D341Med (cell line): ENCODE measurements at places on chromosomes 11 and 22.

DNA sequence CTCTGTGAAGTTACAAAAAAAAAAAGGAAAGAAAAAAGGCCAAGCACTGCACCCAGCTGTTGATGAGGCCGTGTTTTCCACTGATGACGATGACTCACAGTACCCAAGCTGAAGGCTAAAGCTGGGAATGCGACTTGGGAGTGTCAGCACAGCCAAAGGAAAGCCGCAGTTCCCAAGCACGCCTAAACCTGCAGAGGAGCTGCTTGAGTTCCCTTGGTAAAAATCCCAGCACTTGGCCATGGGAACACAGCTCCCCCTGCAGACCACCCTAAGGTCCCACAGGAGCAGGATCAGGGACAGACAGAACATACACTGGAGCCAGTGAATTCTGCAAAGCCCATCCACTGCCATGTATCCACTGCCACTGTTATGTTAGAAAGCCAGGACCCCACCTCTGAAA is 39.9 kb downstream of the SERGEF start:
- DNase-seq, result peak; percentile 78

DNA sequence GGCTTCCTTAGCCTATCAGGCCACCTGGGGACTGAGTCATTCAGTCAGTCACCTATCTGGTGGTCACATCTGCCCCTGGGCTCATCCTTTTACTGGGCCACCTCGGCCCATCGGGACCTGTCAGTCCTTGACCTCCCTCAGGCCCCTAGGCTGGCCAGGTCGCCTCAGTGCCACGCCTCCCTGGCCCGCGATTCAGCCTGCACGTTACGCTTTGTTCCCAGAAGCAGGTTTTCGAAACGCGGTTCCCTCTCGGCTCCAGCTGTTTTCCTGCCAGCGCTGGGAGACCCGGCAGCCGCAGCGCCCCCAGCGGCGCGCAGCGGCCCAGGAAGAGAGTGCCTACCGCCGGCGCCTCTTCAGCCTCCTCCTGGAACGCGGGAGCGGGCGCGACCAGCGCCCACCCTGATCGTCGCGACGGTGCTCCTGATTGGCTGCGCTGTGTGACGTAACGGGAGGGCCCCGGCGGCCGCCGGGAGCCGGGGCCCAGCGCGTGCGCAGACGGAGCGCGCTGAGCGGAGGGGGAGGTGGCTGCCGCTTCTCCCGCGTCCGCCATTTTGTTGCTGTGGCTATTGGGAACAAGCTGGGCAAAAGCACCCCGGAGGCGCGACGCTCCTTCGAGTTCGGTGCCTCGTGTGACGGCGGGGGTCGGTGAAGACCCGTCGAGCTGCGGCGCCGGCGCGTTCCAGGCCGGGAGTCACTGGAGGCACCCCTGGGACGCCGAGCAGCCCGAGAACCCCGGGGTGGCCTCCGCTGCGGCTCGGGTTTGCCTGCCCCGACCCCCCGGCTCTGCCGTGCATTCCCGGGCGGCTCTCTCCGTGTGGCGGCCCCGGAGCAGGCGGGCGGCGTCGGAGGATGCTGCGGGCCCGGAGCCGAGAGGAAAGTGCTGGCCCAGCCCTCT is at the start of gene CRKL:
TSS of gene CRKL (plus strand) at position 492 of the 895 bp plus-strand sequence. CDS start 528 bp downstream, outside the sequence.
- peak; percentile 100 for DNase-seq

DNA sequence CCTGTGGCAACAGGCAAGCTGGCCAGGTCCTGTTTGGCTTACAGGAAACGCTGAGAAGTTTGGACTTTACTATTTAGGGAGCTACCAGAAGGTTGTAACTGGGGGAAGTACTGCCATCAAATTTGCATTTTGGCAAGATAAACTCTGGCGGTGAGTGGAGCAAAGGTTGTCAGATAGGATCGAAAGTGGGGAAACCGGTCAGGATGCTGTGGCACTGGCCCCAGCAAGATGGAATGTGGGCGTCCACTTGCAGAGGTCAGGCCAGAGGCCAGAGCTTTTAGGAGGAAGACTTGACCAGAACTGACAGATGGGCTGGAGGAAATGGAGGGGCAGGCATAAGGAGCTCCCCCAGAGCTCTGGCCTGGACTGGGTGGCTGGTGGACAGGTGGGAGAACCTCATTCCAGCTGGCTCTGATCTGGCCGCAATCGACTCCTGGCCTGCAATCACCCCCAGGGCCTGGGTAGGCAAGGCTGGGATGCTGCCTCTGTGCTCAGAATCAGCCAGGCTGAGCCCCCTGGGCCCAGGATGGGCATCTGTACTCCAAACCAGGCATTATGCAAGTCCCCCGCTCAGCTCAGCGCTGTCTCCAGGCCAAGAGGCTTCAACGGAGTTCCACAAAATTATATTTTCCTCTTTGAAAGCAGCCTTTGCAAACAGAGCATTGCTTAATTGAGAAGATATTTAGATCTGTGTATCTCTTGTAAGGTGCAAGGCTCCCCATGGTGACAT is 178.3 kb upstream of the NECTIN1 start:
- peak; percentile 36 for DNase-seq

DNA sequence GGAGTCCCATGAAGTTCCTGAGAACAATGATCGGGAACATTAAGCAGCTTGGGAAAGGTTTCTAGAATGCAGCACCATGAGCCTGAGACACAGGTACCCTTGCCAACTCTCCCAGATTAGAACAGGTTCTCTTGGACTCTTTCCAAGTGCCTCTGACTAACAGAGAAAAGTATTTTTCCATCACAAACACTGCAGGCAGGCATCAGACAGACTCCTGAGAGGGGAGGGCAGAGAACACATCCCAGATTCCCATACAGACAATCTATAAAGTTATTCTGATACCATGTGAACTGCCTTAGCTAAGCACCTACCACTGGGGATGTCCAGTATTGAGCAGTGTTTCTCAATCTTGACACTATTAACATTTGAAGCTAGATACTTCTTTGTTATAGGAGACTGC is 27.3 kb downstream of the SERGEF start:
- no peak for DNase-seq

- DNase-seq, result peak; percentile 14
Observed at GRCh38 chr11:69542314-69543168, 61.1 kb downstream of the LINC01488 start.

DNA sequence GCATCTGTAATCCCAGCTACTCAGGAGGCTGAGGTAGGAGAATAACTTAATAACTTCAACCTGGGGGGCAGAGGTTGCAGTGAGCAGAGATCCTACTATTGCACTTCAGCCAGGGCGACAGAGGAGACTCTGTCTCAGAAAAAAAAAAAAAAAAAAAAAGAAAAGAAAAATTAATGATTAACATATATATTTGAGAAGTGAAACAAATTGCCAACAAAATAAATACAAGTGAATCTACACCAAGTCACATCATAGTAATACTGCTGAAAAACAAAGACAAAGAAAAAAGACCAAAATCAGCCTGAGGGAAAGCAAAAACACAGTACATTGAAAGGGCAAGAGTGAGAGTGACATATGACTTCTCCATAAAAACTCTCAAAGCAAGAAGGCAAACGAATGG is 123.7 kb downstream of the CASP12 start:
- DNase-seq, result no peak

- DNase-seq, result no peak
Observed at GRCh38 chr22:41831383-41831782, 1.5 kb upstream of the SREBF2 start.

- DNase-seq, result peak; percentile 48
Observed at GRCh38 chr11:132099692-132100091, 729.3 kb downstream of the NTM start.

DNA sequence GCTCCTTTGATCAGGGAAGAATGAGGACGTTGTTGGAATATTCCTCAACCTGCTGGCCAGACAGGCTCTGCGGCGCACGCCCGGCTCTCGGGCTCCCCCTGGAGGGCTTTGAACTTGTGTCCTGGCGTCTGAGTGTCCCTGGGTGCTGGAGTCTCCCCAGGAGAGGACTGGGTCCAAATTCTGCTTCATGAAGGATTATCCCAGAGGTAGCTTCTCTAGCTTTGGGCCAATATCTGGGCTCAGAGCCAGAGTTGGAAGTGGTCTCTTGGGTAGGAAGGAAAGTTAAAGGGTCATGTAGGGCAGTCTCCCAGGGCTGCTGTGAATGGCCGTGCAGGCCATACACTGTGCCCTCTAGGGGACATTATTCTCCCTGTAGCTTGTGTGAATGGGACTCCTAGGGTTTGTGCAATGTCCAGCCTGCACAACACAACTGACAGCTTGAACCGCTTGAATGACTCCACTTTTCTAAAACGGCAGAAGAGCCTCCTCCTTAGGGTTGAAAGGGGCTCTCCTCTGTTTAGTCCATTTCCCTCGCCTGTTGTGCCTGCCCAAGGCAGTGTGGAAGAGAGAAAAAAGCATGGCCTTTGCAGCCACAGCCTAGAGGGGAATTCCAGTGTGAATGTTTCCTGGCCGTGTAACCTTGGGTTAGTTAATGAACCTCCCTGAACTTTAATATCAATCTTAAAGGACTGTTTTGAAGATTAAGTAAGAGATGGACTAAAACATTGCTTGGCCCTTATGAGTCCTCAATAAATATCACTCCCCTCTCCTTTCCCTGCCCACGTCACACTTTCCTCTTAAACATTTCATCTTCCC is 111.2 kb upstream of the THY1 start:
- DNase-seq, result peak; percentile 88

- DNase-seq, result no peak
Observed at GRCh38 chr11:76159983-76160661, 46.2 kb downstream of the WNT11 start.

- no peak for DNase-seq
Observed at GRCh38 chr22:19753996-19754700, 6.4 kb upstream of the TBX1 start.

- DNase-seq, result no peak
Observed at GRCh38 chr22:48757985-48758561, 1069.6 kb downstream of the BRD1 start.

GRCh38 chr11:120432056-120433018 is 79.2 kb upstream of the GRIK4 start:
- DNase-seq, result no peak

DNA sequence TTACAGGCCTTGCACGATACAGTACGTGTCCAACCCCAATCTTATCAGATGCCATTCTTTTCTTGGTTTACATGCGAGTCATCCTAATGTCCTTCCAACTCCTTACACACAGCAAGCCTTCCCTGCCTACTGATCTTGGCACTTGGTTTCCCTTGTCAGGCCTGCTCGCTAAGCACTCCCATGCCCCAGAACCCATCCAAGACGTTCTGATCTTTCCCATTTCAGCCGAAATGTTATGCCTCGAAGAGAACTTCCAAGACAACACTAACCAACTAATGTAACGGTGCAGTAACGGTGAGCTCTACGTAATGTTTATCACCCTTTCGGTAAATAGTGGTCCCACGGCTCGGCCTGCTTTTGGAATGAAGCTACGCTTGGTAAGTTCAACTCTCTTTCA is 521 bp downstream of the PES1 start:
- DNase-seq, result no peak

- no peak for DNase-seq
Observed at GRCh38 chr11:72069787-72070251, 10.5 kb downstream of the NUMA1 start.

DNA sequence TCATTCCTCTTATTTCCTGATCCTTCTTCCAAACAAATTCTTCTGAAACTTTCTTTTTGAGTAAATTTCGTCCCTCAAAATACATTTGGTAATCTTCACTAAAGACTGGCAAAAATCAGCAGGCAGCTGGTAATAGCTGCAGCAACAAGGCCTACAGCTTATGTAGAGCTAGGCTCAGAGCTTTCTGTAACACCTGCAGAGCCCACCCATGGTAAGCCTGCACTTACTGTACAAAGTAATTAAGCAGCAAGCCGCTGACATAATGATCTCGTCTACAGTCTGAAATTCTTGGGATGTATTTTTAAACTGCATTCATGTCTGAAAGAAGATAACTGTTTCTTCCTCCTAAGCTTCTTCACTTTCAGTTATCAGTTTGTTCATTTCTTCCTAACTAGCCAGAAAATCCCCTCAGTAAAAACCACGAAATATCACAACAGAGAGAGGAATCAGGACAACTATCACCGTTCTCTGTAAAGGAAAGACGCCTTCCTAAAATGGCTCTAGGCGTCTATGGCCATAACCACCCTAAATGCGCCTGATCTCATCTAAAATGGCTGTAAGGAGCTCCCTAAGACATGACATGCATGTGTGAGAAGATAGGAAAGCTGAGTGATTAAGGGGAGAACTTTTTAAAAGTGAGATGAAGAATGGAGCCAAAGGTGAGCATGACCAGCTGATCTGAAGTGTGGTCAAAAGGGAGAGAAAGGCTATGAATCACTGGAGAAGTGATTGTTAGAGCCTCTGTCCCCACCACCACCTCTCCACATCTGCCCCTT is 56.2 kb downstream of the DENND5A start:
- DNase-seq, result peak; percentile 65

- DNase-seq, result no peak
Observed at GRCh38 chr11:107675902-107676301, 36.0 kb downstream of the SLN start.

DNA sequence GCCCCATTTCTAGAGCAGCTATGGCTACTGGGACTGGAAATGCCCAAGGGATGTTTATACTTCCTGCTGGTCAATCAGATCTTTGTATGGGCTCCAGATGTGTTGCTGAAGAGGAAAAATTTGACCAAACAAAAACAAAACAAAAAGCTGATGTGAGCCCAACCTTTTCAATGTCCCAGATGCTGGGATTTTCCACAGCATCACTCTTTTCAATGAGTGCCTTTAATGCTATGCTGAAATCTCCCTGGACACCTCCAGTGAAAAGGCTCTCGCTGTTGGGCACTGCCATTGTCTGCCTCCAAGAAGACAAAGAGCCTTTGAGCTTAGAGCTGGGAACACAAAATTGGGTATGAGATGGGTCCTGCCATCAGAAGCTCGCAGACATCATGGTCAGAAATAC is 671.9 kb downstream of the NTM start:
- DNase-seq, result no peak

- no peak for DNase-seq
Observed at GRCh38 chr11:30025396-30026139, 8.7 kb upstream of the KCNA4 start.

DNA sequence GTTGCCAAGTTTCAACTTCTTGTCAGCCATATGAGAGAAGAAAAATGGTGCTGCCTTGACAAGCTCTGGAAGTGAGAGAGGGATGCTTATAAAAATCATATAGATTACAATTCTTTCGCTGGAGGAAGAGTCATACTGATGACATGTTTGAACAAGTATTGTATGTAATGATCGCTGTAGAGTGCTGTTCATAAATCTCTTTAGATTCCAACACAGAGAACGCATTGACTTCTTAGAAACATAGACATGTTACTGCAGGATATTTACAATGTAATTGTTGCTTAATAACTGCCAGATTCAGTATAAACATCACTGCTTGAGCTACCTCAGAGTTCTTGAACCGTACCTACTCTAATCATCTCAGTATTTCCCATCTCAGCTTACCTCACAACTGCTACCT is 571.6 kb downstream of the LUZP2 start:
- DNase-seq, result no peak

DNA sequence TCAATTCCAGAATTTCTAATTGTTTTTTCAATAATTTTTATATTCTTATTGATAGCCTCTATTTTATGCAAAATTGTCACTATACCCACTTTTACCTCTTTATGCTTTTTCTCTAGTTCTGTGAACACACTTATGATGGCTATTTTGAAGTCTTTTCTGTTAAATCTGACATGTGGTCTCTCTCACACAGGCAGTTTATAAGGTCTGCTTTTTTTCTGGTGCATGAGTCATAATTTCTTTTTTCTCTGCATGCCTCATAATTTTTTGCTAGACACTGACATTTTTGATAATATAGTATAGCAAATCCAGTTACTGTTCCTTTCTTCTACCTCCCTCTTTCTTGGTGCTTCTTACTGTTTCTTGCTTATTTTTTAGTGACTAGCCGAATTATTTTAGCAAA is 36.0 kb downstream of the ZBTB44 start:
- DNase-seq, result no peak
